ENCODE measurements at places on chromosomes 3 and 15. TPM values are rescaled to one million over a fixed set of nuclear protein-coding genes. Genes with fewer than 3 reads are reported as not detected.

Gene SNUPN
- 18.9 TPM for total RNA-seq

Gene DPPA4
- not detected for total RNA-seq

Gene ACAN
- not detected for total RNA-seq

Gene GUCA1C
- not detected for total RNA-seq

Gene GOLGA6D
- total RNA-seq: not detected

Gene PAQR5
- not detected for total RNA-seq

Gene EAF2
- 62.2 TPM for total RNA-seq

Gene SEMA5B
- total RNA-seq: not detected

Gene EPHB1
- 24.1 TPM for total RNA-seq

Gene PTX3
- total RNA-seq: not detected

Gene NAA50
- total RNA-seq: 181 TPM

Gene PLA2G4E
- total RNA-seq: not detected

Gene SOX14
- not detected for total RNA-seq

Gene ITPKA
- not detected for total RNA-seq

DNA sequence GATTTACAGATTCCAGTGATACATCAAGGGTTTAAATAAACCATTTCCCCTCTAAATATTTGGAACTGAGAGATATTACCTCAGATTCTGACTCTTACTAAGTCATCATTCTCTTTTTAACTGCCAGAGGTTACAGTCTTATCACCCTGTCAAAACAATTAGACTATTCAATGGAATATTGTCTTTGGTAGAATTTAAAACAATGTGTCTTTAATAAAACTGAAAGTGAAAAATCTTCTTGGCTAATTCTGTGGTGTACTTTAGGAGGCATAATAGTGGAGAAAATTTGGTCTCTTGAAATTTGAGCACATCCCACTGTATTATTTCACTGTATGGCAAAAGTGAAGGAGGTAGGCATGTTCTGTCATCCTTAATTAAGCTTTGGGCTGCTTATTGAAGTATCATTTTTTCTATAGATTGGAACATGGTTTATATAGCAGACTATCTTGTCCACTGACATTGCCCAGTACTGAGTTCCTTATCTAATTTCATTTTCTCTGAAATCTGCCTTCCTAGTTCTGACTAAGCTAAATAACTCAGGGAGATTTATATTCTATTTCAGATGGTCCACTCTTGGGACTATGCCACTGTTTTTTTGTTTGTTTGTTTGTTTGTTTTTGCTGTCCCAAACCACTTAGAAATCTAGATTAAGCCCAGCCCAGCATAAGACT lies 48.0 kb upstream of the UTS2B start:
- DNase-seq: no peak

DNA sequence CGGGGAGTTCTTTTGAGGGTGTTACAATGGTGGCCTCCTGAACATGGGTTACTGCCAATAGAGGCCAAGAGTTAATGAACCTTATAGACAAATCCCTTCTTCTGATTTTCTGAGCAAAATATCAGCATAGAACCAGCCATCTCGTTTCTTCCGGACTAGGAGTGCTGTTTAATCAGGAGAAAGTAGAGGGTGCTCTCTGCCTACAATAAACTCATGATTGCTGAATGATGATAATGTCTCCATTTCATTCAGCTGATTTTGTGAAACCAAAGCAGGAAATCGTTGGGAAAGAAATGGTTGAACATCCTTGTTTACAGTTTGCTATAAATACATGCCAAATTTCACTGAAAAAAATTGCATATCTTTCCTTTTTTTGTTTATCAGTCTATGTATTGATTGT lies 142.8 kb upstream of the PLSCR5 start:
- no peak for DNase-seq

DNA sequence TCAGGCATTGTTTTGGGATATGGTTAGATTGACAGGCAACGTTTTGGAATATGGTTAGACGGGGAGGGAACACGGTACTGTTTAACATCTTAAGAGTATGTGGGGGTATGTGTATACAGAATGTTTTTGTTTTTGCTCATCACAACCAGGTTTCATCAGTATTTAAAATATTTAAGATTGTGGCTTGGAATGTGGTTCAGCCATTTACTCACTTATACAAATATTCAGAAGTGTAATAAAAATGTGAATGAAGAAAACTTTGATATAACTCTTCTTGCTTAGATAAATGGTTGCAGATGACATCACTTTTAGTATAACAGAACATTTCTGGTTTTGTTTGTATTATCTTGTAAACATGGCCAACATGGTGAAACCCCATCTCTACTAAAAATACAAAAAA lies 3.9 kb upstream of the PAK2 start:
- DNase-seq: no peak

- no peak for DNase-seq
Observed at GRCh38 chr15:45393851-45394250, 15.5 kb upstream of the GATM start.

DNA sequence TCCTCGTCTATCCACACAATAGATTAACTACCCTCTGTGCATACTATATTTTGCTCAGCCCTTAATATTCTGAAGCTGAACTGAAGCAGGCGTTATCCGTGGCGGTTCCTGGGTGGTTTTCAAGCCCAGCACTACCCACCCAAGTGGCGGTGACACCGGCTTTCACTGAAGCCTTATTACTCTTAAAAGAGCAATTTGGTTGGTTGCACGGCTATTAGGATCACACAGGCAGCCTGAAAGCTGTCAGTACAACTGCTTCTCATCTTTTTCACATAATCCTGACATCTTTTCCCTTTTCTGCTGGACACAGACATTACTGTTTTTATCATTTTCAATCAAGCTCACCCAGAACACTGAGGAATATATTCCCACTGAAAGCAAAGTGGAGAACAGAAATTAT lies 525.3 kb upstream of the ZNF717 start:
- no peak for DNase-seq

- no peak for DNase-seq
Observed at GRCh38 chr15:39855400-39855799, 64.7 kb downstream of the GPR176 start.

GRCh38 chr3:41350441-41350840 lies 151.1 kb downstream of the CTNNB1 start:
- no peak for DNase-seq

DNA sequence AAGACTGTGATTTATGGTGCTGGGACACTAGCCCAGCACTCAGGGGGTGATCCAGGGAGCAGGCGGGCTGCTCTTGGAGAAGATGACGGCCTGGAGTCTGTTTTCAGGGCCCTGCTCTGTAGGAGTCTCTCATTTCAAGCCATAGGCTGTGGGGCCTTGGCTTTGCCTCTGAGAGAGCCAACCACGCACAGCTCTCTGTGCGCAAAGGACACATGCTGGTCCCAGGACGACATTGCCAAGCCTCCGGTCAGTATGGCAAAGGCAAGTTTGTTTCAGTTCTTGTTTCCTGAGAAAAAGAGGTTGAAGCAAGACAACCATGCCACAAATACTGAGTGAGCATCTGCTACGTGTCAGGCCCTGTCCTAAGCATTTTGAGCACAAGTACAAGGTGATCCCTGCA lies 197.1 kb downstream of the EPHB1 start:
- no peak for DNase-seq

GRCh38 chr3:23474580-23475357 lies 271.6 kb downstream of the UBE2E2 start:
- DNase-seq: no peak

- DNase-seq: peak; percentile 81
Observed at GRCh38 chr3:14274612-14274936, 96.0 kb downstream of the LSM3 start.

DNA sequence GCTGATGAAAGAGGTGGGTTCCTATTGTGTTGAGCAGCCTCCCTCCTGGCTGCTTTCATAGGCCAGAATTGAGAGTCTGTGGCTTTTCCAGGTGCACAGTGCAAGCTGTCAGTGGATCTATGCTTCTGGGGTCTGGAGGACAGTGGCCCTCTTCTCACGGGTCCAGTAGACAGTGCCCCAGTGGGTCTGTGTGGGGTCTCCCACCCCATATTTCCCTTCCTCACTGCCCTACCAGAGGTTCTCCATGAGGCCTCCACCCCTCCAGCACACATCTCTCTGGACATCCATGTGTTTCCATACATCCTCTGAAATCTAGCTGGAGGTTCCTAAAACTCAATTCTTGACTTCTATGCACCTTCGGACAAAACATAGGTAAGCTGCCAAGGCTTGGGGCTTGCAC lies 201.2 kb downstream of the FAM43A start:
- DNase-seq: no peak

DNA sequence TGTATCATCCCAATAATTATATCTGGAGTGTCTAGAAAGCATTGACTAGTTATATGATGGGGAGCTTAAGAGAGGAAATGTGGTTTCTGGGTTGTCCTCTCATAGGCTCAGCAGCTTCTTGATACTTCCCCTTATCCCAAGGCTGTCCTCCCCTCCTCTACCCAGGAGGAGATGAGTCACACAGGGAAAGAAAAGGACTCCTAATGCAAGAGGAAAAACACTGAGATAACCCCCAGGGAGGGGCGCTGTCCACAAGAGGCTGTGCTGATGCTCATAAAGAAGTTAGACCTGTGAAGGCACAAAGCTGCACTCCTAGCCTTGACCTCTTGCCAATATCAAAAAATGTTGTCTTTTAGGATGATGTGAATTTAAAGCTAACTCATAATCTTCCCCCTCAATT lies 28.8 kb upstream of the GYG1 start:
- peak; percentile 51 for DNase-seq

- no peak for DNase-seq
Observed at GRCh38 chr3:124168271-124168670, 176.3 kb upstream of the ROPN1 start.

DNA sequence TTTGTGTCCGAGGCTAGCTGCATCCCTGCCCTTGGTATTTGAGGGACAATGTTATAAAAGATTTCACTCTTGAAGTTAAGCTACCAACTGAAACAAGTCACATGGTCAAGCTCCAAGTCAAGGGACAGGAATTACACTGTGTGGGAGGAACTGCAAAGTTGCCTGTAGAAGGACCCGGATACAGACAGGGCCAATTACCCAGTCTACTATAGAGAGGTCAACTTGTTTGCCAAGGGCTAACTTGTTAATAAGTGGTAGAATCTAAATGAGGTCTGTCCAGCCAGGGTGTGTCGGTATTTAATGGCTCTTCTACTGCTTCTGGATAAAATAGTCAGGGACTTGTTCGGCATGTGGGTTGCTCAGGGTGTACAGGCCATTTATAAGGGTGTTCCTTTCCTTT lies 55.7 kb downstream of the PTPRG start:
- no peak for DNase-seq

DNA sequence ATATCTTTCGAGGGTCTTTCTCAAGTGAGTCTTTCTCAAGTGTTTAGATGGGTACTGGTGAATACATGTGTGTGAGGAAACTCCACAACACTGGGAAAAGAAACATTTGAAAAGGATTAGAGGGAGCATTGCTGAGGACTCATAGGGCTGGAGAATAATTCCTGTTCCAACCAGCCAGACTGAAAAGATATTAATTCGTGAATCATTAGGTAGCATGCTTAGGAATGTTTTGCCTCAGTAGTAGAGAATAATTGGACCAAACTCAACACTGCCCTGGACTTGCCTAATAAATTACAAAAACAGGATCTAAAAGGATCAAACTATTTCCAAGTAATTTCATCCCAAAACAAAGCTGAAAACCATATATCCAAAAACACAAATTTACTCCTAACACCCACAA lies 17.3 kb downstream of the PP2D1 start:
- DNase-seq: no peak

GRCh38 chr3:41120460-41120859 lies 78.8 kb upstream of the CTNNB1 start:
- DNase-seq: no peak

- no peak for DNase-seq
Observed at GRCh38 chr3:146505516-146505915, 36.2 kb upstream of the PLSCR2 start.

DNA sequence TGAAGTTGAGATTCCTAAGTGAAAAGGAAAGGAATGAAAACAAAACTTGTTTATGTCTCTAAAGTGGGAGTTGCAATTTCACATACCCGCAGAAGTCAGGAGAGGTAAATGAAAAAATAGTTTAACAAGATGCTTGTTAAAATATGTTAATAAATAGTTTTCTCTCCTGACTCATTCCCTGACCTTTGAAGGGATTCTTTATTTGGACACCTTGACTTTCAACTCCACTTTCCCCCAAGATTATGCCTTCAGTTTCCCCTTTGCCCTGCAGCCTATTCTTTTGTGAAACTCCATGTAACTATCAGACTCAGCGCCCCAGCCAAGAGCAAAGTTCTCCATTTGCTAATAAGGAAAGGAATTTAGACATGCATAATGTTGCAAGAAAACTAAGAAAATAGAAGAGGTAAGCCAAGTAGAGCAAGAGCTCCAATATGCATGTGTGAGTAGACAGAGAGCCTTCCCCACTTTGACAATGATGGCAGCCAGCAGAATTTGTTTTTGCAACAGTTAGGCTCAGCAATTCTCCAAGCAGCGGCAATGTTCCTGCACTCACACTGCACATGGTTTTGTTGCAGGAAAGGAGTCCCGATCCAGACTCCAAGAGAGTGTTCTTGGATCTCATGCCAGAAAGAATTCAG lies 61.2 kb downstream of the CD200 start:
- DNase-seq: no peak

DNA sequence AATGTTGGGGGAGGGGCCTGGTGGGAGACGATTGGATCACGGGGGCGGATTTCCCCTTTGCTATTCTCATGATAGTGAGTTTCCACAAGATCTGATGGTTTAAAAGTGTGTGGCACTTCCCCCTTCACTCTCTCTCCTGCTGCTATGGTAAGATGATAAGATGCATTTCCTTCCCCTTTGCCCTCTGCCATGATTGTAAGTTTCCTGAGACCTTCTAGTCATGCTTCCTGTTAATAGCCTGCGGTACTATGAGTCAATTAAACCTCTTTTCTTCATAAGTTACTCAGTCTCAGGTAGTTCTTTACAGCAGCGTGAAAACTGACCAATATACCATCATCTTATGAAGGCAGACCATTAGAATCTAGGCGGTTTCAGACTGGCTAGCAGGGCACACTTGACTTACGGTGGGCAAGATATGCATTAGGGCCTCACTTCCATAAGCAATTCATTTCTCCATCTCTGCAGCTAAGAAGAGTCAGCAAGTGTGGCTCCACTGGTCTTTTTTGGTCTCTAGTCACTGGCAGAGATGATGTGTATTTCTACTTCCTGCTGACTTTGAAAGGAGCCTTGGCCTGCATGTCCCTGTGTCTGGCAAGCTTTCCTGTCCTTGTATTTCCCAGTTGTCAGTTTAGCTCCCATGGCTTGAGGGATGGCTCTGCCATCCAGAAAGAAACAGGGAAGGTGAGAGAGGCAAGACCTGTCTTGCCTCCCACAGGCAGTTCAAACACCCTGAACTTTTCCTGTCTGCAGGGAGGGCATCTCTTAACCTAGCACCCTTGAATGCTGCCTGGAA lies 109.0 kb upstream of the ADAMTS9 start:
- DNase-seq: no peak

- no peak for DNase-seq
Observed at GRCh38 chr3:185340751-185341150, 22.2 kb upstream of the MAP3K13 start.
